ENCODE measurements at places on chromosomes 7 and 10. TPM values are rescaled to one million over a fixed set of nuclear protein-coding genes. Genes with fewer than 3 reads are reported as not detected.

NRCAM gene
- total RNA-seq: 0.53 TPM

FANK1 gene
- total RNA-seq: not detected

CPEB3 gene
- total RNA-seq: 2.8 TPM

ANAPC16 gene
- 22.8 TPM for total RNA-seq

CCDC172 gene
- total RNA-seq: not detected

STEAP1B gene
- total RNA-seq: not detected

SUN3 gene
- total RNA-seq: not detected

ETV1 gene
- 5.3 TPM for total RNA-seq

UNCX gene
- total RNA-seq: not detected

ZNF853 gene
- total RNA-seq: 12.2 TPM

VKORC1L1 gene
- total RNA-seq: 10.2 TPM

PDE1C gene
- 1.4 TPM for total RNA-seq

SORBS1 gene
- 416 TPM for total RNA-seq

ECD gene
- 6.2 TPM for total RNA-seq

NKX1-2 gene
- not detected for total RNA-seq
